ENCODE measurements at places on chromosomes 12 and 14. TPM values are rescaled to one million over a fixed set of nuclear protein-coding genes. Genes with fewer than 3 reads are reported as not detected.

Gene GPX2
- 7.9 TPM for total RNA-seq

Gene GPR68
- total RNA-seq = 0.16 TPM

Gene PTGDR
- total RNA-seq = not detected

Gene NTF3
- total RNA-seq = not detected

DNA sequence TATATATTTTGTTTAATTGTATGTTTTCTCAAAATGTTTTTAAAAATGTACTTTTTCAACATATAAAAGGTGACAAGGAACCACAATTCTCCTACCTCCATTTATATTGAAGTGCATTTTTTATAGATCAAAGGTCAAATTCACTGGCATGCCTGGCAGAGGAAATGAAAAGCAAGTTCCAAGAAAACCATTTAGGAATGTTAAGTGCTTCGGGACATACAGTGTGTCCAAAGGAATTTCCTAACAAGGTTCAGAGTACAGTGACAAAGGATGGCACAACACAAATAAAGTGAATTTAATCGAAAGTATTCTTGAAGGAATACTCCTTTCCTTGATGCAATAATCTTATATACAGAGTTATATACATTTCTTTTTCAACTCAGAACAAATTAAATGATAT is 242.3 kb downstream of the CCER1 start:
- DNase-seq = no peak

DNA sequence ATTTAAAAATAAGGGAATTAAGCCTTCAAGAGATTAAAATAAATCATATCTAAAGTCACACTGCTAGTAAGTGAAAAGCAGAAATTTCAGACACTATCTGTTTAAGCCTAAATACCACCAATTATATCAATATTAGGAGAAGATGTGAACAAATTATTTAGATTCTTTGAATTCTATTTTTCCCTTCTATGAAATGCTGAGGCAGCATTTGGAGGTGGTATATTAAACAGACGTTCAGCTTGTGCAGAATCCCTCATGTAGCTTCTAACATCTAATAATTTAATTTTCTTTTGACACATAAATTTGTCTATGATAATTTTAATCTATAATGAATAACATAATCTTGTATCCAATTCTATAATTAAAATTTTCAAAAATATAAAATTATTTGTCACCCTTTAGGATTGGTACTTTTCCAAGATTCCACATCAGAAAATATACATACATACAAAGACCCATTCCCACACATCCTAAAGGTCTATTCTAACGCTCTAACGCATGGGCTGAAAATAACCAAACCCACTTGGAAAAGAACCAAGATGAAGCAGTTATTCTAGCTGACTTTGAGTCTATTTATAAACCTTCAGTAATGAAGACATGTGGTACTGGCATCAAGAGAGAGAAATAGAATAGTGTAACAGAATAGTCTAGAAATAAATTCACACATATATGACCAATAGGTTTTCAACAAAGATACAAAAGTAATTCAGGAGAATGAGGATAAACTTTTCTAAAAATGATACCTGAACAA is 751.8 kb downstream of the GALC start:
- no peak for DNase-seq

- DNase-seq = no peak
These were observed 340.6 kb downstream of the SEC23A start for GRCh38 chr14:38762426-38762825.

DNA sequence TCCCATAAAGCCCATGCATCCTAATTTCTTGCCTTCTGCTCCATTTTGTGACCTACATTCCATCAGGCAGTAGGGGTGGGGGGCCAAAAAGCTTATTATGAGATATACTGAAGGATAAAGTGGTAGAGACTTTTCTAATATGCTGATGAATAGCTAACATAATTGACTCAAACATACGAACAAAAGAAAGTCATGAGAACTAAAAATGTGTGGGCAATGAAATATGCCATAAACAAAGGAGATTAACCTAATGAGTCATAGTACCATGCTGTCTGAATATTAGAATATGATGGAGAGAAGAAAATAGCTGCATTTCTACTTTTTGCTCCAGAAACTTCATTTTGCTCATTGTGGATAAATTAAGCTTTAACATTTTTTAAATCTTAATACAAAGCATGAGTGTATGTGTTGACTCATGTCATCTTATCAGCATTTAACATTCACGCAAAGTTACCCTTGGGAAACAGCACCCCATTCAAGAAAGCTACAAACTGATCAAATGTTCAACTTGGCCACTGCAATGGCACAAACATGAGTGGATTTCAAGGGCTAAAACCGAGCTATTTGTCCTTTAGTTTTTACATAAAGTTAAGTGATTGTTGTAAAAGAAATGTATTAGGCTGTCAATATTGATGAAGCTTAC is 64.0 kb upstream of the DIO2 start:
- no peak for DNase-seq

GRCh38 chr12:126974779-126975178 is 1292.2 kb upstream of the TMEM132C start:
- no peak for DNase-seq

DNA sequence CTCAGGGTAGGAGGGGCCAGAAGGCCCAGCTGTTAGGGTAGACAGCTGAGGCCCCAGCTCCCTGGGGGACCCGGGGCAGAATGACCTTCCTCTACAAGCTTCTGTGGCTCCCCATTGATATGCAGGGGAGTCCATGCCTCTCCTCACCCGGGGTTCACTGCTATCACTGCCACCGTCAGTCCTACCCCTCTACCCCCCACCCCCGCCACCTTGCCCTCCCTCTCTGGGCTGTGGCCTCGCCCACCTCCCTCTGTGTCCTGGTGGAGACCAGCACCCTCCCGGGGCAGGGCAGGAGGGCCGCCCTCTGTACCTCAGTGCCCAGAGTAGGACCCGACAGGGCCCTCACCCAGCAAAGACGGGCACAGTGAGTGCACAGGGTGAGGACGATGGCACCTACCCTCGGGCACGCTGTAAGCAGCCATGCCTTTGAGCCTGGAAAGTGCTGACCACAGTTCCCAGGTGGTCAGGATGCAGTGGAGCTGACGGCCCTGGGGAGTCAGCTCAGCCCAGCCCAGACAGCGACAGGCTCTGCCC is 88.4 kb upstream of the SFSWAP start:
- no peak for DNase-seq

DNA sequence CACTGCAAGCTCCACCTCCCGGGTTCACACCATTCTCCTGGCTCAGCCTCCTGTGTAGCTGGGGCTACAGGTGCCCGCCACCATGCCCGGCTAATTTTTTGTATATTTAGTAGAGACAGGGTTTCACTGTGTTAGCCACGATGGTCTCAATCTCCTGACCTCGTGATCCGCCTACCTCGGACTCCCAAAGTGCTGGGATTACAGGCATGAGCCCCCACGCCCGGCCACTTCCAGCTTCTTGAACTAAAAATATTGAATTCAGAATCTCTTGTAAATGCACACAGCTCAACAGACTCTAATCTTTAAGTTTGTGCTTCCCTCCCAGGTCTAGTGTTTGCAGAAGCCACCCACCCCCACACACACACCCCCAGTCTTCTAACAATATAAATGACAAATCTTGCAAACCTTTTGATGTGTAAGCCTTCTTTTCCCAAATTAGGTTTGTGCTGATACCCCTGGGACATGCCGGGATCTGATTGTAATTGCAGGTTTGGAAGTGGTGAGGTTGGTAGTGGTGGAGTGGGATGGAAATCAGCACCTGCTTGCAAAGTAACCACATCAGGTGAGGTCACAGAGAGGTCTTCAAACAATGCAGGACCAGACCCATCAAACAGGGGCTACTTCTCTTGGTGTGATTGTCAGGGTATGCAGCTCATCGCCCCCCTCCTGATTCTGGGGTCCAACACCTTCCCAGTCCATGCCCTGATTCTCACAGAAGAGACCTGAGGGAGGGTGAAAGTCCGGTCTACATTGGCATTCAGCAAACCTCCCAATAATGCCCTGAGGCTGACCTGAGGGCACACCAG is 51.4 kb upstream of the GPR132 start:
- DNase-seq = no peak

GRCh38 chr14:94317259-94317658 is 5.9 kb downstream of the SERPINA6 start:
- DNase-seq = no peak

DNA sequence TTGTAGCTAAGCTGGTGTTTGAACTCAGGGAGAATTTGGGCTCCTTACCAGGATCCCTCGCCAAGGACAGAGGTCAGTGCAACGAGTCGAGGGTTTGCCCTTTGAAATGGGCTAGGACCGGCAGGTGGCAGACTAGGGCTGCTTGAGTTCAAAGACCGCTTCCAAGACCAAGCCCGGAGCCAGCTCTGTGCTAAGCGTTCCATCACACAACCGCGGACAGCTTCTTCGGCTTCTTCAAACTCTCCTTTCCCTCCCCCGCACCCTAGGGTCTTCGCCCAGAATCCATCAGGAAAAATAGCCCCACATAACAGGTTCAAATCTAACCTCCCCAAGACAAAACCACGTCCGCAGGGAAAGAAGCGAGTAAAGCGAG is 705 bp upstream of the FLVCR2 start:
- DNase-seq = peak; percentile 92

GRCh38 chr12:111792155-111792855 is 25.6 kb downstream of the ALDH2 start:
- peak; percentile 78 for DNase-seq

All from pancreas (tissue), 10 donors.